Neuronal stem cell (in vitro differentiated cells): ENCODE measurements at places on chromosomes 7 and 10.

DNA sequence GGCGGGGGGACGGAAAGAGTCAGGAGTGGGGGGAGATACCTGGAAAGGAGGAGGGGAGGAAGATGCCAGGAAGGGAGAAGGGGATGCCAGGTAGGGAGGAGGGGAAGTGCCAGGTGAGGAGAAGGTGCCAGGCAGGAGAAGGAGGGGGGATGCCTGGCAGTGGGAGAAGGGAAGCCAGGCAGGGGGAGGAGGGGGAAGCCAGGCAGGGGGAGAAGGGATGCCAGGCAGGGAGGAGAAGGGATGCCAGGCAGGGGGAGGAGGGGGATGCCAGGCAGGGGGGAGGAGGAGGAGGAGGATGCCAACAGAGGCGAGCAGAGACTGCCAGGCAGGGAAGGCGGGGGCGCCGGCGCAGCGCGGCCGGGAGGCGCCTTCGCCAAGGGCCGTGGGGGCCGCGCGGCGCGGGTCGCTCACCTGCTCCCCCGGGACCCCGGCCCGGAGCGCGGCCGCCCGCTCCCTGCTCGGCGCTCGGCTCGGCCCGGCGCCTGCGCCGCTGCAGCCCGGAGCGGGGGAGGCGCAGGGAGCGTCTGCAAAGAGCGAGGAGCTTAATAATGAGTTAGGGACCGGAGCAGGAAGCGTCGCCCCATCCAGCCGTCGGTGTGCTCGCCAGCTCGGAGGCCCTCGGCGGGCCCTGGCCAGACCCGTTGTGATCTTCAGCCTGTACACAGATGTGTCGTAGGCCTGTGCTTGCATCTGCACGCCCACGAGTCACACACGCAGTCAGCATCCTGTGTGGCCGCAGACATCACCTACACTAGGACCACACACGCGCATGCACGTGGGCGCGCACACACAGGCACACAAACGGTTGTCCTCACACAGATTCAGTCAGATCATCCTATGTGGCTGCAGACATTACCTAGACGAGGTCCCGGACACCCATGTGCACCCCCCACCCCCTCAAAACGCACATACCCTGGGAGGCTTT, 28.4 kb upstream of the SMARCD3 start:
- peak; percentile 51 for DNase-seq

- no peak for DNase-seq
Observed at GRCh38 chr7:26305090-26305868, 13.6 kb downstream of the SNX10 start.

GRCh38 chr7:97601931-97602457, 129.9 kb upstream of the TAC1 start:
- DNase-seq: no peak

DNA sequence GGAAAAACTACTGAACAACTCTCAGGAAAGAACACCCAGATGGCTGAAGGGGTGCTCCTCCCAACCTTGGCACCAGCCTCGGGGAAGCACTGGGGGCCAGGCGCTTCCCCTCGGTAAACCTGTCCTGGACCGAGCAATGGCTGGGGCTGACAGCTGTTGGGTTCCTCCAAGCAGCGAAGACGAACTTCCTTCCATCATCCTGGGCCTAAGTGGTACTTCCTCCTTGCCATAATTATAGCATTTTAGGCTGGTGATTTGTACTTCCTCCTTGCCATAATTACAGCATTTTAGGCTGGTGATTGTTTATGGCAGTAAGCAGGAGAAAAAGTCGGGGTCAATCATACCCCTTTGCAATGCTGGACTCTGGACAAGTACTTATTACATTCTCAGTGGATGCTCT, 69.3 kb downstream of the MYOF start:
- DNase-seq: no peak

DNA sequence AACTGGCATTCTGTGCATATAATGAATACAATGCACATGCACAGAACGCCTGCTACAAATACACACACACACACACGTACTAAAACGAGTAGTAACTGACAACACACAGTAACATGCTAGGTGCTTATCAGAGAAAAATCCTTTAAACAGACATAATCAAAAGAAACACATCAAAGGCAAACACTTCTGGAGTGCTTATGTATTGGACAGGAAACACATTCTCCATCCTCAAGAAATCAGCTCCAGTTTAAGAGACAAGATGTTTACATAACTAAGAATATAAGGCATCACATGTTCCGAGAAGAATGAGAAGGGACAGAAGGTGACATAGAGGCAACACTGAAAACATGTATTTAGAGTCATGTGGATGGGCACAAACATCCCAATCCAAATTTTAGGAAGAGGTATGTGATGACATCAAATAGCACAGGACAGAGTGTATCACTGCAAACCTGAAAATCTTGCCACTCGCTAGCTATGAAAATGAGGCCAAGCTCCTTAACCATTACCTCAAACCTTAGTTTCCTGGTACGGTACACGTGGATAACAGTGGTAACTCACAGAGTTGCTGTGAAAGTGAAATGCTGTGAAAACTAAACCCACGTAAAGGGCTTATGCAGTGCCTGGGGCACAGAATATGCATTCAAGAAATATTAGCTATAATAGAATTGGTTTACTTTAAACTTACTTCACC, 619.6 kb downstream of the PARD3 start:
- no peak for DNase-seq

GRCh38 chr10:1270490-1270889, 214.3 kb downstream of the WDR37 start:
- DNase-seq: no peak
